Right ventricle myocardium inferior (tissue), 1 donor: ENCODE measurements at places on chromosomes 2 and 18. TPM values are rescaled to one million over a fixed set of nuclear protein-coding genes. Genes with fewer than 3 reads are reported as not detected.

The ASPRV1 gene
- 0.81 TPM for total RNA-seq

The RAX gene
- total RNA-seq = not detected

GRCh38 chr2:184830531-184830930 is 232.2 kb downstream of the ZNF804A start:
- DNase-seq = no peak

The DYSF gene
- 57.8 TPM for total RNA-seq

GRCh38 chr2:42618116-42618515 is 49.7 kb downstream of the MTA3 start:
- DNase-seq = no peak

GRCh38 chr18:10051877-10052631 is 138.2 kb downstream of the VAPA start:
- no peak for DNase-seq

DNA sequence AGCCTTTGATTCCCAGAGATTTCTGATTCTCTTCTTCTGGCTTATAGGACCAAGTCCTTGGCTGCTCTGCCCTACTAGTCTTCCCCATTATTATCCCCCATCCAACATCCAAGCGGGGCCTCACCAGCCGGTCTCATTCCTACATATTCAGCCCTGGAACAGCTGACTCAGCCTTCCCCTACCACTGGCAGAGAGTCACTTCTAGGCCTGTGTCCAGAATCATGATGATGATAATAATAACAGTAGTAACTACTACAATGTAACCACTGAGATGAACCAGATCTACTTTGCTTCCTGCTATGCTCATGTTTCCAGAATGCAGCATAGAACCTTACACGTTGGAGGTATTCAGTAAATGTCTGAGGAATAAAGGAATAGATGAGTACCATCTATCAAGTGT is 295.2 kb downstream of the SRBD1 start:
- DNase-seq = no peak

DNA sequence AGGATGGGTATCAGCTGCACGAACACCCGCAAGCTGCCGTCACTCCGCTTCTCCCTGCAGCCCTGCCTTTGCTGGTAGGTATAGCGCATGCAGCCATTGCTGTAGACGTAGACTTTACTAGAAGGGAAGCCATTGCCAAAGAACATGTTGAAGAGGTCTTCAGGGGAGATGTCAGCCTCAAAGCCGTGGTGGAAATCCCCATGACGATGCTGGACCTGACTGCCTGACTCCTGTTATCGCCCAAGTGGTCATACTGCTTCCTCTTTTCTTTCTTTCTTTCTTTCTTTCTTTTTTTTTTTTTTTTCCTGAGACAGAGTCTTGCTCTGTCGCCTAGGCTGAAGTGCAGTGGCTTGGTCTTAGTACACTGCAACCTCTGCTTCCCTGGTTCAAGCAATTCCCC is 68.7 kb upstream of the SPRED2 start:
- DNase-seq = no peak

DNA sequence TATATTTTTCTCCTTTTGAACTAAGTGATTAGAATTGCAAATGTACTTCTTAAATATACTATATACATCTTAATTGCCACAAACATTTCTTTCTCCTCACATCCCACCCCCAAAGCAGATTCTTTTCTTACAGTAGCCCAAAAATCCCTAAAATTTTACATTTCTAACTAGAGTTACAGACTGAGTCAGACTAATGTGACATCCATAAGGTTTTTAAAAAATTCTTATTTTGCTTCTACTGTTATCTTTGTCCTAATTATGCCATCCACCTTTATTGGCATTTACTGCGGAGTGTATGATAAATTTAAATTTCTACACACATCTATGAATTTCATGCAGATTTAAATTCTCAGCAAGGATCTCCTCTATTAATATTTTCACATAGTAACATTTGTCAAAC is 15.8 kb downstream of the PELI1 start:
- DNase-seq = no peak

DNA sequence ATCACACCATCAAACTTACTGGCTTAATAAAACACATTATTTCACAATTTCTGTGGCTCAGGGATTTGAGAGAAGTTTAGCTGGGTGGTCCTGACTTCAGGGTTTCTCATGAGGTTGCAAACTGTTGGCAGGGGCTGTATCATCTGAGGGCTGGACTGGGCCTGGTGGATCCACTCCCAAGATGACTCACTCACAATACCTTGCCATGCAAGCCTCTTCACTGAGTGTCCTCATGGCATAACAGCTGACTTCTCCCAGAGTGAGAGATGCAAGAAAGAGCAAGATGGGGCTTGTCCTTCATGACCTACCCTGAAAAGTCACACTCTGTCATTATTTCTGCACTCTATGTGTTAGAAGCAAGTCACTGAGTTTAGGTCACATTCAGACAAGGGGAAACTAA is 73.8 kb downstream of the AQP4 start:
- no peak for DNase-seq

GRCh38 chr2:166140932-166141331 is 13.1 kb upstream of the SCN1A start:
- no peak for DNase-seq

GRCh38 chr2:226999661-227000060 is 163.8 kb downstream of the RHBDD1 start:
- no peak for DNase-seq

GRCh38 chr2:205989271-205990071 is 96.5 kb downstream of the INO80D start:
- DNase-seq = no peak
